ENCODE measurements at places on chromosomes 13 and 19. TPM values are rescaled to one million over a fixed set of nuclear protein-coding genes. Genes with fewer than 3 reads are reported as not detected.

GRCh38 chr19:4493104-4493928, 21.2 kb downstream of the HDGFL2 start:
- no peak for DNase-seq
- no peaks in the 10 kb centered on the region for H3K27me3 ChIP-seq
- peaks cover 92% of the 10 kb centered on the region for H3K36me3 ChIP-seq
- H3K27ac ChIP-seq = no peak overlapping the region

CYP4F22 gene
- not detected for total RNA-seq

CRLF1 gene
- 66.3 TPM for total RNA-seq

- no peaks in the 10 kb centered on the region for H3K36me3 ChIP-seq
- H3K27ac ChIP-seq = no peak overlapping the region
- no peaks in the 10 kb centered on the region for H3K4me1 ChIP-seq
Observed at GRCh38 chr13:67076378-67076777, 153.8 kb downstream of the PCDH9 start.

GRCh38 chr13:51681037-51681678, 96.9 kb downstream of the WDFY2 start:
- H3K36me3 ChIP-seq = no peaks in the 10 kb centered on the region
- no peak for DNase-seq
- no peaks in the 10 kb centered on the region for H3K27me3 ChIP-seq
- no peak overlapping the region for H3K27ac ChIP-seq
- H3K4me3 ChIP-seq = no peak overlapping the region

GRCh38 chr13:80740071-80740470, 399.1 kb upstream of the SPRY2 start:
- no peaks in the 10 kb centered on the region for H3K4me1 ChIP-seq
- H3K27me3 ChIP-seq = no peaks in the 10 kb centered on the region
- no peak overlapping the region for H3K4me3 ChIP-seq
- no peak overlapping the region for H3K27ac ChIP-seq
- no peak for DNase-seq
- H3K36me3 ChIP-seq = no peaks in the 10 kb centered on the region

DNA sequence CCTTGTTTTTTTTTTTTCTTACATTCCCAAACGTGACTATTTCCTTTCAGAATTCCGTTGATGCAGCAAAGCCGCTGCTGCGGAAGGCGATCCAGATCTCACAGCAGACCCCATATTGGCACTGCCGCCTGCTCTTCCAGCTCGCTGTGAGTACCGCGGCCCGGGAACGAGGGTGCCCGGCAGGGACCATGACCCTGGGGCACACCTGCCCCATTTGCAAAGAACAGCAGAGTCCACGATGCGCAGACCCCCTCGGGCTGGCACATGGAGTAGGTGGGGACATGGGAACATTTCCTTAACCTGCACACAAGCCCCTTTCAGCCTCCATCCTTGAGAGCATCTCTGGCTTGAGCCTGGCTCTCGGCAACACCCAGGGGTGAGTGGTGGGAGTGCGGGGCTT, 16.5 kb downstream of the MAU2 start:
- H3K36me3 ChIP-seq = peaks cover 97% of the 10 kb centered on the region
- peaks cover 4% of the 10 kb centered on the region for H3K4me1 ChIP-seq
- no peak overlapping the region for H3K4me3 ChIP-seq
- no peak overlapping the region for H3K27ac ChIP-seq
- no peak for DNase-seq
- H3K27me3 ChIP-seq = no peaks in the 10 kb centered on the region

DNA sequence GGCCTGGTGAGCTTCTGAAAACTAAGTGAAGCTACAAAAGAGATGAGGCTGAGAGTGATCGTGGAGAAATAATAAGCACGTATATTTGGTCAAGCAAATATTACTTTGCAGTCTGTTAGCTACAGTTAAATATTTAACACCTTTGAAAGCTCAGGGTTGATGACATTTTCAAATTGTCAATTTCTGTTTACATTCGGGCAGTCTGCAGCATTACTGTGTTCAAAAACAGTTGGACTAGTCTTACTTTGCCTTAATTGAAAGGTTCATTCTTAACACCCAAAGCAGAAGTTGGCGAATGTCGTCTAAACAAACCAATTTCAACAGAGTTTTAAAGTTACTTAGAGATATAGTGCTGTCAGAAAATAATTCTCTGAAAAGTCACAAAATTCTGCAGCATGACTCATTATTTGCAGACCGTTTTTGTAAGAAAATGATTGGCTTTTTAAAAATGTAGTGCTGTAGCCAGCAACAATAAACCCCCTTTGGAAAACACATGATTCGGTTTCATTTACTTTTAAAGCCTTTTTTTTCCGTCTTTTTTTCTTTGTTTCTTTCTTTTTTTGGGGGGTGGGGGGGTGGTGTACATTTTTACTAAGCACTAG, 549.0 kb downstream of the GPC6 start:
- no peak overlapping the region for H3K27ac ChIP-seq
- H3K4me3 ChIP-seq = no peak overlapping the region
- no peaks in the 10 kb centered on the region for H3K27me3 ChIP-seq
- no peaks in the 10 kb centered on the region for H3K4me1 ChIP-seq
- H3K36me3 ChIP-seq = no peaks in the 10 kb centered on the region

- H3K4me3 ChIP-seq = peak within 1 kb of the TSS; percentile 61
- H3K27ac ChIP-seq = peak within 1 kb of the TSS; percentile 76
- H3K4me1 ChIP-seq = peaks cover 17% of the 10 kb centered on the region
- no peak for DNase-seq
Observed at GRCh38 chr19:49441210-49441959, at the start of gene SLC17A7. TSS of gene SLC17A7 (minus strand) at chr19:49441527. CDS start at chr19:49441379, 148 bp downstream.

DNA sequence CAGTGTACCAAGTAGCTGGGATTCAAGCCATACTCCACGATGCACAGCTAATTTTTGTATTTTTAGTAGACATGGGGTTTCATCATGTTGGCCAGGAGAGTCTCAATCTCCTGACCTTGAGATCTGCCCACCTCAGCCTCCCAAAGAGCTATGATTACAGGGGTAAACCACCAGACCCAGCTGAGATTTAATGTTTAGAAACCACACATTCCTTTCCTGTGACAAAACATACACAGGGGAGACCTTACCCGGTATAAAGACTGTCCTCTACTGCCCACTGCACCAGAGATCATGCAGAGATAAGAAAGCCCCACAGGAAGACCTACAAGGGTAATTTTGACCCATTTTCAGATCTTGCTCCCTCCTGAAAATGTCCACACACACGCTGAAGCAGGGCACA, 22.8 kb upstream of the ZNF83 start:
- H3K27me3 ChIP-seq = no peaks in the 10 kb centered on the region
- no peak overlapping the region for H3K27ac ChIP-seq
- no peak overlapping the region for H3K4me3 ChIP-seq
- DNase-seq = no peak
- peaks cover 6% of the 10 kb centered on the region for H3K4me1 ChIP-seq

ZNF730 gene
- total RNA-seq = not detected

DNA sequence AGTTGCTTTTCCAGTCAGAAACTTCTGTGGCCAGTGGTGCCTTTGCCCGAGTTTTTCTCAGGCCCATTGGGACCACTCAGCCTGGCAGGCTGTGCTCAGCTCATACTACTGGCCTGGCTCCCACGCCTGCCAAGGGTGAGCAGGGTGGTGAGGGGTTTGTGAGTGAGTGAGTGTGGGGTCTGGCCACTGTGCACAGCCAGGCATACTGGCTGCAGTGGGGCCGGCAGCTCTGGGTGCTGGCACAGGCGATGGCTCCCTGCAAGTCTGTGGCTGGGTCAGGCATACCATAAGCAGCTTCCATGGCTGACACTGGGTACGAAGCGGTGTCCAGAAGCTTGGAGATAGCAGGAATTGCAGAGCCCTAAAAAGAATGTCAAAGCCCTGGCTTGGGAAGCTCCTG, 161.0 kb downstream of the SLITRK6 start:
- no peak for DNase-seq
- no peaks in the 10 kb centered on the region for H3K27me3 ChIP-seq
- no peaks in the 10 kb centered on the region for H3K36me3 ChIP-seq
- no peaks in the 10 kb centered on the region for H3K4me1 ChIP-seq
- H3K4me3 ChIP-seq = no peak overlapping the region

MEDAG gene
- 23.6 TPM for total RNA-seq

GRCh38 chr13:99374169-99374991, 67.2 kb upstream of the GPR183 start:
- DNase-seq = no peak
- no peak overlapping the region for H3K4me3 ChIP-seq
- H3K36me3 ChIP-seq = peaks cover 18% of the 10 kb centered on the region
- no peaks in the 10 kb centered on the region for H3K4me1 ChIP-seq

DNA sequence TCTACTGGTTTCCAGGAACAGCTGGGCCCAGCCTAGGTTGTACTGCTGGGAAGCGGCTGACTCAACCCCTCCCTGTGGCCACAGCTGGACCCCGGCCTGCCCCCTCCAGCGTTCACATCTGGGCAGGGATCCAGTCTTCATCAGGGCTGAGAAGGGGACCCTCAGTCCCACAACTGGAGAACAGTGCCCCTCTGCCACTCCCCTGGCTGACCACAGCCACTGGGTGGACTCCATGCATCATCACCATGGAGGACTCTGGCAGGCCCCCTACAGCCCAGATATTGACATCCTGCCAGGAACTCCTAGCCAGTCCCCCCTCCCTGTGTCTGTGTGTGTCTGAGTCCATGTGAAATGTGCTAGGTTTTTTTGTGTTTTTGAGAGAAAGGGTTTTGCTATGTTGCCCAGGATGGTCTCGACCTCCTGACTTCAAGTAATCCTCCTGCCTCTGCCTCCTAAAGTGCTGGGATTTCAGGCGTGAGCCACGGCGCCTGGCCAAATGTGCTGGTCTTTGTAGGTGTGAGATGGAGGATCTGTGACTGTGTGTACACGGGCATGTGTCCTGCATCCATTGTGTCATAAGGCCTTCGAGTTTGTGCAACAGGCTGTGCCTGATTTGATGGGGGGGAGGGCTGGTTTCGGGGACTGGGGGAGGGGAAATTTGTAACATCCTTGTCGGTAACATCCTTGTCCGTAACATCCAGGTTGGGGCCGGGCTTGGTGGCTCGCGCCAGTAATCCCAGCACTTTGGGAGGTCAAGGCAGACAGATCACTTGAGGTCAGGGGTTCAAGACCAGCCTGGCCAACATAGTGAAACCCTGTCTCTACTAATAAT, 4.0 kb upstream of the HOOK2 start:
- no peak for DNase-seq
- H3K27me3 ChIP-seq = no peaks in the 10 kb centered on the region

DNA sequence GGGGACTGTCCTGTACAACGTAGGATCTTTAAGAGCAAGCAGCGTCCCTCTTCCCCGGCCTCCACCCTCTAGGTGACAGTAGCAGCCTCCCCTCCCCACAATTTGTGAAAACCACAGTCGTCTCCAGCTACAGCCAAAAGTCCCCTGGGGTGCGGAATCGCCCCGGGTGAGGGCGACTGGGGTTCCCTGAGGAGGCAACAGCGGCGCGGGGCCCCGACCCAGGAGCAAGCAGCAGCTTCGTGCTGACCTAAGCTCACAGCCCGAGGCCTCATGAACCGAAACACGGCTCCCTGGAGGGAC, 322 bp downstream of the ZNF558 start:
- H3K36me3 ChIP-seq = peaks cover 2% of the 10 kb centered on the region
- DNase-seq = no peak
- H3K4me1 ChIP-seq = peaks cover 41% of the 10 kb centered on the region
- H3K27me3 ChIP-seq = no peaks in the 10 kb centered on the region
- H3K4me3 ChIP-seq = peak overlapping the region; percentile 90

MBD3L3 gene
- total RNA-seq = not detected

FGF14 gene
- total RNA-seq = 0.33 TPM

GRCh38 chr19:58330458-58330857, 3.7 kb downstream of the ZSCAN22 start:
- H3K27me3 ChIP-seq = no peaks in the 10 kb centered on the region
- peaks cover 8% of the 10 kb centered on the region for H3K36me3 ChIP-seq
- DNase-seq = no peak
- H3K27ac ChIP-seq = no peak overlapping the region

DNA sequence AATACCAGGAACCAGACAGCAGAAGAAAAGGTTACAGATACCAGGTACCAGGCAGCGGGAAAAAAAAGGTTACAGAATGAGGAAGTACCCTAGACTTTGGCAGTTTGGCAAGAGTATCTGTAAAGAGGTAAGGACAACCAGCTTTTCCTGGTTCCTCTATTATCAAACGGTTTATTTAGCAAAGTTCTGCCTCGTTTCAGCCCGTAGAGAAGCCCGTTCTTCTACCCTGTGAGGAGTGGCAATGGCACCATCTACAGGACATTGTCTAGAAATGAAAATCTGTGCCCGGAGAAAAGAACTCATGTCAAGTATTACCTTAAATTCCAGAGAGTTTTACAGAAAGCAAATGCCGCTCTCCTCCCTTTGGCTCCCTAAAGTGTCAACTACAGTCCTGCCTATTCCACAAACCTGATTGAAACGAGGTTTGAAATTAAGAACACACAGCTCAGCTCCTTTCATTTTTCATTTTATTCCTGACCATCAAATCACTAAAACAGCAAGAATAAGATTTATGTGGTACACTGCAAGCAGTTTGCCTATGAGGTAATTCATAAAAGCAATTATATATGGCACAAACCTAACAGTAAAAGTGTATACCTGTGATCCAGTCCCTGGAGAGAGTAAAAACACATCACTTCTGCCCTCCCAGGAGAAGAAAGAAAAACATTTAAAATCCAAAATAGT, 226.3 kb downstream of the SLC7A1 start:
- no peak overlapping the region for H3K27ac ChIP-seq
- H3K4me1 ChIP-seq = no peaks in the 10 kb centered on the region
- H3K36me3 ChIP-seq = no peaks in the 10 kb centered on the region
- H3K27me3 ChIP-seq = no peaks in the 10 kb centered on the region
- no peak for DNase-seq
- no peak overlapping the region for H3K4me3 ChIP-seq

DNA sequence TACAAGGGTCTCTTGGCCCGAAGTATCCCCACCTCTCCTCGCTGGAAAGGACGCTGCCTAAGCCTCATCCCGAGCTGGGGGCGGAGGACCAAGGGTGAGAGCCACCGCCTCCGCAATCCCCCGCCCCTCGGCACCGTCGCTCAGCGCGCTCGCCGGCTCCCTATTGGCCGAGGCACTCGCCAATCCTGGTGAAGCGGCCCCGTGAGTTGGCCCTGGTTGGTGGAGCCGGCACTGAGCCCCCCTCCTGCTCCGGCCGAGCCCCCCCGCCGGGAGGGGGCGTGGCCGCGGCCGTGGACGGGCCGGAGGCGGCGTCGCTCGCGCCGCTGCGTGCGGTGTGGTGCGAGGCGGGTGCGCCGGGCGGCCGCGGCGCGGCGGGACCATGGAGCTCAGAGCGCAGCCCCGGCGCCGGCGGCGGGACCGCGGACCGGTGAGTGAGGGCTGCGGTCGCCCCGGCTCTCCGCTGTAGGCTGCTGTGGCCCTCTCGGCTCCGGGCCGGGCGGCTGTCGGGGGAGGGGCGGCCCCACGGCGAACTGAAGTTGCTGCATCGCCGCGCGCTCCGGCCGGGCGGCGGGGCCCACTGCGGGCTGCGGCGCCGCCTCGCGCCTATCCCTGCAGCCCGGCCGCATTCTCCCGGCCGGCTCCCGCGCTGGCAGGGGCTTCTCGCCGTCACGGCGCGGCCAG, at the start of gene WASF3:
Gene WASF3, plus strand, starts transcription at position 291 of the 681 bp plus-strand sequence. CDS start 84,588 bp downstream, outside the sequence.
- H3K36me3 ChIP-seq = no peaks in the 10 kb centered on the region
- H3K27ac ChIP-seq = peak within 1 kb of the TSS; percentile 71
- H3K4me1 ChIP-seq = peaks cover 27% of the 10 kb centered on the region
- peak within 1 kb of the TSS; percentile 78 for H3K4me3 ChIP-seq

GRCh38 chr13:20126541-20127261, 34.2 kb downstream of the GJA3 start:
- peaks cover 25% of the 10 kb centered on the region for H3K4me1 ChIP-seq
- DNase-seq = no peak
- no peak overlapping the region for H3K4me3 ChIP-seq
- no peaks in the 10 kb centered on the region for H3K27me3 ChIP-seq

LHB gene
- total RNA-seq = not detected
